ENCODE measurements at places on chromosomes 2 and 18.
A peak's percentile ranks its signal among the peaks of the same experiment; 100 is the strongest.

DNA sequence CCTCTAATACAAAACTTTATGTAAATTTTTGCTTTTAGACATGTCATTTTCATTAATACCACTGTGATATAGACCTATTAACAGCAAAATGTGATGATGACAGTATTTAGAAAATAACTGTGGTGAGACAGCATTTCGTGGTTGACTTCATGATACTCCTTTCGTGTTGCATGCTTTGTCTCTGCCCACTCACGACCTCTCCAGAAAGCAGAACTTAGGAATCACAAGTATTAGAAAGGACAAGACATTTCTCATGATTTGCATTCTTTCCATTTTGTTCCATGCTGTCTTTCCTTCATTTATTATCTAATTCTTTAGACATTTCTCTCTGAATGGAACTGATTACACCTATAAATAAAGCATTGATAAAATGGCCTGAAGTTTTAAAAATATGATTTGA, 85.2 kb upstream of the POU3F3 start:
- DNase-seq, result no peak

- DNase-seq, result no peak
These were observed 33.9 kb downstream of the PTPN18 start for GRCh38 chr2:130389783-130390182.

DNA sequence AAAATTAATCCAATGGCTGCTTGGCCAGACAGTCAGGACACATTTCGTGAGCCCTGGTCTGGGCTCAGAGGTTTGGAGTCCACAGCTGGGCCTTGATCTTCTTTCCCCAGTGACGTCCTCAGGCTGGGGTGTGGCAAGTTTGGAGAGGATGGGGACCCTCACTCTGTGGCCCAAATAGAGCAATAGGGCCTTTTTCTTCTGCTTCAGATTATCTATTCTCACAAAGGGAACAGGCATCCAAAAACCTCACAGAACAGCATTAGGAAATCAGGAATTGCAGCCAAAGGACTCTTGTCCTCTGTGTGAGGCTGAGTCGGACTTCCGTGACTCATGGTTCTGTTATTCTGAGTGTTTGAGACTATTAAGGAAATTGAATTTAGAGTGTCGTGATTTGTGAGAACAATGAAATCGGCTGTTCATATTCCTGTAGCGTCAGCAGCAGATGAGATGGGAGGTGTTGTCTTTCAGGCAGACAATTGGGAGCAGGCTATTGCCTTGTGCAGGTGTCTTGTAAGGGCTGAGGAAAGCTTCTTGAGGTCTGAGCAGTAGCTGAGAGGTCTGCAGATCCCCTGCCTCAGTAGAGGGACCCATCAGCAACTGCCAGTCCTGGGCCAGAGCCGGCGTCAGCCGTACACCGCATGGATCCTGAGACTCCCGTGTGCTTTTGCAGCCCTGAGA, 113.8 kb downstream of the SH3RF3 start:
- DNase-seq, result no peak

DNA sequence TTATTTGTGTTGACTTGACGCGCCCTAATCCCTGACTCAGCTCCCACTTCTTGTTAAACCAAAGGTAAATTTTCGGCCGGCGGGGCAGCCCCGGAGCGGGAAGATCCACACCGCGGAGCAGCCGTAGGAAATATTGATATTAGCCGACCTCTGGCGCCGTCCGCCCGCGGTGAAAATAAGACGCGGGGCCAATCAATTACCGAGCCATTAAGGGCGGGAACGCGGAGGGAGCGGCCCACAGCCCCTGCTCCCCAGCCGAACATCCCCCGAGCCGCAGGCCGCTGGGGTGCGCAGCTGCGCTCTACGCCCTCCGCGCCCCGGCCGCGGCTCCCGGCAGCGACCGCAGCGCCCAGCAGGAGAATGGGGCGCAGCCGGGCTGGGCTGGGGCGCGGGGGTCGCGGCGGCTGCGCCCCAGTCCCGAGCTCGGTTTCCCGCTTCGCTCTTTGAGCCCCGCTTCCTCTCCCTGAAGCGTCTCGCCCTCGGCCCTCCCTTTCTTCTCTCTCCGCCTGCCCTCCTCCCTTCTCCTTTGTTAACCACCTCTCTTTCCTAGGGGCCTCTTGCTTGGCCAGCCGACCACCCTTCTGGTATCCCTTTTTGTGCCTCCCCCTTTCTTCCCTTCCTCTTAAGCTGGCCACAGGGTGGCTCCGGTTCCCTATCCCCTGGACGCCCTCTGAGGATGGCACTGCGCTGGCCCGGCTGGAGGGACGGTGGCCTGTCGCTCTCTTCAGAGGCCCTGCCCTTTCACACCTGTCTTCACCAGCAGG, 40.9 kb downstream of the CELF4 start:
- no peak for DNase-seq

DNA sequence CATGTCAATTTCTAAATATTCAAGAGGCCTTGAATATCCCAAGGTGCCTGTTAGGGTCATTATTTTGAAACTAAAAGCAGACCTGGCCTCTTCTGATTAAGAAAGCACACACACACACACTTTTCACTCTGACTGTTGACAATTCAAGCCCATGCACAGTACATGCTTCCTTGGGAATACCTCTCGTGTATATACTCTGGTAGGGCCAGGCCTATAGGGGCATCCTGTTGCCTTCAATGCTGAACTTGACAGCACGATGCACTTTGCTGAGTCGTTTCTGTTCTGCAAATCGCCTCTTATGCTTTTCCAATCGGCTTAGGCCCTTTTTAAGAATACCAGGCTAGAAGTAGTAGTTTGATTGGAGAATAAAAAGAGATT, 40.6 kb downstream of the IWS1 start:
- DNase-seq, result no peak

- no peak for DNase-seq
These were observed 570.8 kb upstream of the CRIM1 start for GRCh38 chr2:35784777-35785176.

DNA sequence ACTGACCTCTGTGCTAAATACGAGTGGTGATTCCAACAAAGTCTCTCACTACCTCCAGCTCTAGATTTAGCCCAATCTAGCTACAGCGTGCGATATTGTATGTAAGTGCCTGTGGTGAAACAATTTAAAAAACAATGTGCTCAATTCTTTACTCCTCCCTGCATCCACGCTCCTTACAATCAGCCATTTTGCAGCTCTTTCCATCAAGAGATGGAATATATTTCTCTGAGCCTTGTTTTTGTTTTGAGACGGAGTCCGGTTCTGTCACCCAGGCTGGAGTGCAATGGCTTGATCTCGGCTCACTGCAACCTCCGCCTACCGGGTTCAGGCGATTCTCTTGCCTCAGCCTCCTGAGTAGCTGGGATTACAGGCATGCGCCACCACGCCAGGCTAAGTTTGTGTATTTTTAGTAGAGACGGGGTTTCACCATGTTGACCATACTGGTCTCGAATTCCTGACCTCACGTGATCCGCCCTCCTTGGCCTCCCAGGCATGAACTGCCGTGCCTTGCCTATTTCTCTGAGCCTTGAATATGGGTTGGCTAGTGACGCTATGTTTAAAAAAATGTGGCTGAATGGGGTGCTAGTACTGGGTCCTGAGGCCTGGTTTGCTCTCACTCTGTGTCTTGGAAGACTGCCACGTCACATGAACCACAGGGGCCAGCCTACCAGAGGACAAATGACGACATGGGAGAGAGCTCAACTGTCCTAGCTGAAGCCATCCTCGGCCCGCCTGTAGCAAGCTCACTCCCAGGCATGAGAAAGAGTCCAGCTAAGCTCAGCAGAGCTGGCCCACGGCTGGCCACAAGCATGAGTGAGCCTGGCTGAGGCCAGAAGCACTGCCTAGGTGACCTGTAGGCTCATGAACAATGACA, 14.8 kb downstream of the WDFY1 start:
- no peak for DNase-seq

DNA sequence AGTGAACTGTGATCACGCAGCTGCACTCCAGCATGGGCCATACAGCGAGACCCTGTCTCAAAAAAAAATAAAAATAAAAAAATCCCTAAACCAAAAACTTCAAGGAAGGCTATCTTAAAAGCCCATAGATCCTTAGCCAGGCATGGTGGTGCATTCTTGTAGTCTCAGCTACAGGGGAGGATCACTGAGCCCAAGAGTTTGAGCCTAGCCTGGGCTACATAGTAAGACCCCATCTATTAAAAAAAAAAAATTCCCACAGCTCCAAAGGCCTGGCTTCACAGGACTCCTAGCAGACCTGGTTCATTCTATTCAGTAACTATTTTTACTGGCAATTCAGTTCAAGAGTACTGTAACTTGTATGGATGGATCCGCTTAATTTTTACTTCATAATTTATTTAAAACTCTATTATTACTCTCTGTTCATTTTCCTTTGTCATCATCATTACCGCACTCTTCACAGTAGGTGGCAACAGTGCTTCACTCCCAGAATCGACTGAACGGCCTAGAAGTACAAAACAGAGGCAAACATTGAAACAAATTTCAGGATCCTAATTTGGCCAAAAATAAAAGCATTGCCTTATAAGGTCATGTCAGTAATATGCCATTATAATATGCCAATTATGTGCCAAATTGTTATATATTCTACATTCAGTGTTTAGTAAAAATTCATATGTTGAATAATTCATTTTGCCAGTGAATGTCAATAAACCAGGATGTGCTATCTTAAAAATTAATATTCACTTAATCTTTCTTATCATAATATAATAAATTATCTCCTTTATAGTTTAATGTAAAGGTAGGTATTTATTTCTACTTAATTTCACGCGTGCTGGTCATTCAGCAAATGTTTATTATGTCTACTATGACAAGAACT, 14.3 kb upstream of the STAM2 start:
- DNase-seq, result peak; percentile 16

- DNase-seq, result no peak
These were observed 372.7 kb downstream of the ZNF521 start for GRCh38 chr18:24979235-24979634.

Measured in DMS79 (cell line).